ENCODE measurements at places on chromosomes 7 and 10. TPM values are rescaled to one million over a fixed set of nuclear protein-coding genes. Genes with fewer than 3 reads are reported as not detected.

CRHR2 gene
- total RNA-seq = not detected

ADAM12 gene
- total RNA-seq = 0.26 TPM

CCDC172 gene
- not detected for total RNA-seq

GNAT3 gene
- not detected for total RNA-seq

ANKRD7 gene
- total RNA-seq = 0.93 TPM

SLC26A3 gene
- total RNA-seq = not detected

FEZF1 gene
- total RNA-seq = not detected

NEUROD6 gene
- not detected for total RNA-seq

TSPAN12 gene
- total RNA-seq = 123 TPM

TMEM213 gene
- total RNA-seq = not detected

ZNF316 gene
- 16.0 TPM for total RNA-seq

EGFR gene
- total RNA-seq = 7.3 TPM

SPDYE2B gene
- not detected for total RNA-seq

CCT6A gene
- 484 TPM for total RNA-seq

HOXA6 gene
- total RNA-seq = 3.8 TPM

FKBP9 gene
- total RNA-seq = 73.5 TPM

ASB10 gene
- total RNA-seq = not detected

AOC1 gene
- not detected for total RNA-seq

LRRN3 gene
- 19.3 TPM for total RNA-seq

GNGT1 gene
- 0.65 TPM for total RNA-seq

PKD2L1 gene
- total RNA-seq = not detected

FANK1 gene
- total RNA-seq = 0.42 TPM

CHN2 gene
- total RNA-seq = 3.5 TPM
